NCI-H1092 treated with DMSO at 0.1 percent for 48 hours (cell line): ENCODE measurements at places on chromosomes 11 and 22.
A peak's percentile ranks its signal among the peaks of the same experiment; 100 is the strongest.

- no peak for DNase-seq
These were observed 24.6 kb downstream of the OR10A6 start for GRCh38 chr11:7906481-7906880.

DNA sequence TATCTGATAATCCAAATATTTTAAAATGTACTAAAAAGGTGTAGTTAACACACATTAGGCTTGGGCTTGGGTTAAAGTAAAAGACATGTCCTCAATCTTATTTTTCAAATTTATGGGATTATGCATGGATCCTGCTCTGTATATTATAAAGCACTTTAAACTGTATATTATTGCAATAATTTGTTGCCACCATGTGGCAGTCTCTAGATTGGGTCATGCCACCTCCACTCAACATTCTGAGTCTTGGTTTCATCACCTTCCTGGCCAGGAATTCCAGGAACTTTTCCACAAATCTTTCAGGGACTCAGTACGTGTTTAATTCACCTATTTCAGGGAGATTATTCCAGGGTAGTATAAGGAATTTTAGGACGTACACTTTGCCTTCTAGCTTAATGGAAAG is 695.5 kb downstream of the FAM181B start:
- no peak for DNase-seq

DNA sequence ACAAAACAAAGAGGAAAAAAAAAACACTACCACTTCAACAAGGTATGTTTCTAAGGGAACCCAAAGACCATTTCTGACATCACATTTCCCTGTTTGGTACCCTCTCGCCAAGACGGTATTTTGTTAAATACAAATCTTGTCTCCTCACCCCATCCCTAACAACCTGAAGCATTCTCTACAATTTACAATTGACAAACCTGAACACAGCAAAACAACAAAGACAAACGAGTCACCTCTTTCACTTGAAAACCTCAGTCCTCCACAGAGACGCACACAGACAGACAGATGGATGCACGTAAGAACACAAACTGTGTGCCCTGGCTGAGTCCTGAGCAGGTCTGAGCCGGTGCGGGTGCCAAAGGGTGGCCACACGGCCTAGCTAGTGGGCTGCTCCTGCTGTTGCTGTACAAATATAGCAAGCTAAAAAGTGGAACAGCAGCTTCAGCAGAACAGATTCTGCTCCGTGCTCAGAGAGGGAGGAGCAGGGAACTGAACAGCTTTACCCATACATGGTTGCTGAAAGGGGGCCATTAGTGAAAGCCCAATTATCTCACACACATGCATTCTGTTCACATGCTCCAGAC is 28.5 kb downstream of the CELF1 start:
- DNase-seq = no peak

DNA sequence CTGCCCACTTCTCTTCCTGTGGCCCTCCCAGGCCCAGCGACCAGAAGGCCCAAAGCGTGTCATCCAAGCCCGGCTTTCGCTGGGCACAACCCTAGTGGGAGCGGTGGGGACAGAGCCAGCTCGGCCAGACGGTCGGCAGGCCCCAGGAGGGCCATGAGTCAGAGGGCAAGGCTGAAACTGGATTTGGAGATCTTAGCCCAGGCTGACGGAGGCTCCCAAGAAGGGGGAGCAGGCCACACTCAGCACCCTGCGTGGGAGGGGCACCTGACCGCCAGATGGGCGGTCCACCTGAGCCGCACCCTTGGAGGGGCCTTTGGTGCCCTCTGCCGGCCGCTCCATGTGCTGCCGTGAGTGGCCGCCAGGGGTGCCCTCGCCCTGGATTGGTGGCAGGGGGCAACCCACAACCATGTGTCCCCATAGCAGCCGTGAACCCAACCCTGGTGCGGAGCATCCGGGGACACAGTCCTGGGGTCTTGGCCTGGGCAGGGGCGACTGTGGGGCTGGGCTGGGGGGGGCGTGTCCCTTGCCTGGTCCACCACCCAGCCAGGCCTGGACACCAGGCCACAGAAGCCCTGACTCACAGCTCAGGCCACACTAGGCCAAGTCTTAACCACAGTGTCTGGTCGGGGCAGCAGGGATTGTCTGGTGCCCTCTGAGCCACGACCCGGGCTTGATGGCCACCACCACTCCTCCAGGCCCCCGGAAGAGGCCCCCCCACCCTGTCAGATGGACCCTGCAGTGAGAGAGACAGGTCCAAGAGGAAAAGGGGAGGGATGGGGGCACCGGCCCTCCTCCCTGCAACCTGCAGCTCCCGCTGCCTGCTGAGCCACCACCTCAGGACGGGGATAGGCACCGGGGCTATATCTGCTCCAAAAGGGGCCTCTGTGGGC is 19.2 kb upstream of the TALDO1 start:
- DNase-seq = peak; percentile 44

- no peak for DNase-seq
These were observed 18.1 kb downstream of the IL17REL start for GRCh38 chr22:49994361-49995040.

DNA sequence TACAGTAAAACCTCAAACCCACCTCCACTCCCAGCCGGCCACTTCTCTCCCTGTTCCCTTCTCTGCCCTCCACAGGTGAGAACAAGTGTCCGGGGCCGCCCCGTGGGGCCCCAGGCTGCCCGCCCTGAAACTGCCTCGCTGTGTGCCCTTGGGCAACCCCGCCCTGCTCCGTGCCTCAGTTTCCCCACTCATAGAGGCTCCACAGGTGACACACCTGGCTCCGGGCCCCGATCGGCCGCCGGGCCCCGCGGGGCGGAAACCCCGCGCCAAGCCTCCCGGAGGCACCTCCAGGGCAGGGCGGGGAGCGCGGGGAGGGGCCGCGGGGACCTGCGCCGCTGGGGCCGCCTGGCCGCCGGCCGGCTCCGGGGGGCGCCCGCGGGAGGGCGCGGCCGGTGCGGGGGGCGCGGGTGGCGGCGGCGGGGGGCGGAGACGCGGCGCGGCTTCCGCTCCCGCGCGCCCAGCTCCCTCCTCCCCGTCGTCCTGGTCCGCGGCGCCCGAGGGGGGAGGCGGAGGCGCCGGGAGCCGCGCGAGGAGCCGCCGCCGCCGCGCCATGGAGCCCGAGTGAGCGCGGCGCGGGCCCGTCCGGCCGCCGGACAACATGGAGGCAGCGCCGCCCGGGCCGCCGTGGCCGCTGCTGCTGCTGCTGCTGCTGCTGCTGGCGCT is at the start of gene LRP5:
Gene LRP5 (plus strand): TSS at position 475 of the 663 bp plus-strand sequence. CDS start 124 bp downstream, at position 599.
- DNase-seq = no peak

DNA sequence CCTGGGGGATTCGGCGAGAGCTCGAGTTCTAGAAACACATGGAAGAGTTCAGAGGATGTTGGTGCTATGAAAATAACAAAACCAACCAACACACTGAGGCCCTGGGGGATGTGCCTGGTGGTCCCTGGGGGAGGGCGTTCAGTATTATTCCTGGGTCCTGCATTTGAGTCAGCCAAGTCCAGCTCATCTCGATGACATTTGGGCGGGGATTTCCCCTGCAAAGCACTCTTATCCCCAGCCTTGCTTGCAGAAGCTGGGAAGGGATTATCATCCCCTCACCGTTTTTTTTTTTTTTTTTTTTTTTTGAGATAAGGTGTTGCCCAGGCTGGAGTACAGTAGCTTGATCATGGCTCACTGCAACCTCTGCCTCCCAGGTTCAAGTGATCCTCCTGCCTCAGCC is 2.1 kb upstream of the SMIM38 start:
- DNase-seq = no peak

- no peak for DNase-seq
These were observed 34.0 kb downstream of the PARVA start for GRCh38 chr11:12411393-12411792.

- DNase-seq = no peak
These were observed 568 bp upstream of the BIK start for GRCh38 chr22:43109921-43110443.

GRCh38 chr11:89355646-89356045 is 135.5 kb downstream of the NOX4 start:
- no peak for DNase-seq

GRCh38 chr11:76419896-76420295 is 24.9 kb upstream of the EMSY start:
- no peak for DNase-seq
